ENCODE measurements at places on chromosomes 7 and 10. TPM values are rescaled to one million over a fixed set of nuclear protein-coding genes. Genes with fewer than 3 reads are reported as not detected.

Gene PIP4K2A
- total RNA-seq: 171 TPM

Gene RSPH10B2
- 0.70 TPM for total RNA-seq

Gene SPDYE5
- total RNA-seq: 0.29 TPM

Gene AKR1C1
- 1.9 TPM for total RNA-seq

Gene GHRHR
- total RNA-seq: not detected

Gene NET1
- 16.4 TPM for total RNA-seq
